ENCODE measurements at places on chromosomes 5 and 9.

DNA sequence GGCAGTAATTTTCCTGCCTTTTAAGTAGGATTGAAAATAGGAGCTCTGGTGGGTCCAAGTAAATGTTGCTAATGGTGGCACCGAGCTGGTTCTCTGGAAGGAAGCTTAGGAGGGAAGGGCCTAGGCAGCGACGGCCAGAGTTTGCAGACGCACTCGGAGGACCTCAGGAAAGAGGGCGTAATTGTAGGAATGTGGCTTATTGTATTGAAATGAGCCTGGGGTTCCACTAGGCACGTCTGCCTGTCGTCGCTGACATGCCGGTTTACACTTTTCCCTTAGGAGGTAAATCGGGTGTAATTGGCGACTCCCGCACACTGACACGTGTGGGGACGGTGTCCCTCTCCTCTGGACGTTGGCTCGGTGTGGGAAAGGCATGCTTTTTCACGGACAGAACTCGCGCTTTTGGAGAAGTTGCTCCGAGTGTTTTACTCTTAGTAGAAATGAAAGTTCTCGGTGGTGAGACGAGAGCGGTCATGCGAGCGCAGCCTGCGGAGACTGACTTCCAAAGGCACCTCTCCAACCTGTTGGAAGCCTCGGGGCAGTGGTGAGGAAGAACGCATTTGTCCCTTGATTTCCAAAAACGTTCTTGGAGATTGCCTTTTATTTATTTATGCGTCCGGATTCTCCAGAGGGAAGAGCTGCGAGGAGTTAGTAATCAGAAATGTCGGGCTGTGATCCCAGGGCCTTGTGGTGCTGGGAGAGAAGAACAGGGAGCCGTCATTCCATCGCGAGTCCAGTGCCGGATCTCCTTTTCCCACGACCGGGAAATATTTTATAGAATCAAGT, 1.3 kb downstream of the NR4A3 start:
- DNase-seq = peak; percentile 44

DNA sequence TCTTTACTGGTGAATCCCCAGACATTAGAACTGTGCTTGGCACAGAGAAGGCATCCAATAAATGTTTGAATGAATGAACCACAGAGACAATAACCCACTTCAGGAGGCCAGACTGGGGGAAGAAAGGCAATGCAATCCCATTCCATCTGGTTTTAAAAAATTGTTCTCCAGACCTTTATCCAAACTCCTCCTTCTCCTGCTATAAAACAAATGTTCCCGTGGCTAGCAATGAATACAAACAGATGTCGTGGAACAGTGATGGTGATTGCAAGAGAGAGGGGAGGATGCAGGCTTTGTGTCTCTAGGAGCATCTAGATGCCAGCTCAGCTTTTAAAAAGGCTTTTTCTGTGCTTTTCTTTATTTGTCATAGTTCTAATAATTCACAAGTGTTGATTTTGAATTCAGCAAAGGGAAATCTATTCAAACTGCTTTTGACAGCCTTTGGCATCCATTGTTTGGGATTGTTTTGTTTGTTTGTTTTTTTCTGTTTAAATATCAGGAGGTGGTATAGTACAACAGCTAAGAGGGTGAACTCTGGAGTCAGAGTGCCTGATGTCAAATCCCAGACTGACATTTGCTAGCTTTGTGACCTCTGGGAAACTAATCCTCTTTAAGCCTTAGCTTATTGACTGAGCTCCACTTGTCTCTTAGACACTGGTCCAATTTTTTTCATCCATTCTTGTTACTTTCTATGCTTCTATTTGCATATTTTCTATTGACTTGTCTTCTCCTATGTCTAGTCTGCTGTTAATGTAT, 59.1 kb downstream of the TNFSF15 start:
- peak; percentile 91 for DNase-seq

GRCh38 chr5:116504593-116505166, 69.9 kb downstream of the SEMA6A start:
- DNase-seq = no peak

GRCh38 chr9:84397151-84397728, 56.7 kb upstream of the SLC28A3 start:
- peak; percentile 61 for DNase-seq

DNA sequence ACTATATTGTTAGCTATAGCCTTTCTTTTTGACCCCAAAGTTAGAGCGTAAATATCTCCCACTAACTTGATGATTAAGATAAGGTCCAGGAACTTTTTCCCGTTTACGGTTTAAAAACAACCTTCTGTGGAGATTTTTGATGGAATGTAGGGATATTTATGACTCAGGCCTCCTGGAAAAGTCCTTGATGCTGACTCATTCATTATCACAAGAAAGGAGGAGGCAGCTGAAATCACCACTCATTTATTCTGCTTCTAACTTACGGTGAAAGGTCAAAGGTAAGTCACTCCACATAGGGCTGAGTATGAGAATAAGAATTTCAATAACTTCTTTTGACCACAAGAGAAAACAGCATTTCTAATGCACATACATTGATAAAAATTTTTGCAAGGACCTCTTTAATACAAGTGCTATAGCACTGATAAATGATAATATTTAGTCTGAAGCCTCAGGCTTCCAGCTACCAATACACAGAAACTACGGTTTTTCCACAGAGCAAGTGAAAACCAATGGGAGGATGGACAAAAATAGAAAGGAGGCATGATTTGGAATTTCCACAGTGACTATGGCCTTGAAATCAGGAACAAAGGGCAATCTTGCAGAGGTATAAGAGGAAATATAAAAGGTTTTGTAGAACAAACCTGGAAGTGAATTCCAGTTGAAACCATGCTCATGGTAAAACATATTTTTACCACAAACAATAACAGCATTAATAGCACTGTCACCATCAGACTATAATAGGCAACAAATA, 146.5 kb downstream of the PPP2R2B start:
- DNase-seq = peak; percentile 72

GRCh38 chr5:53575831-53576230, 15.4 kb downstream of the NDUFS4 start:
- peak; percentile 34 for DNase-seq

- DNase-seq = no peak
Observed at GRCh38 chr5:83441747-83442146, 29.8 kb upstream of the VCAN start.

DNA sequence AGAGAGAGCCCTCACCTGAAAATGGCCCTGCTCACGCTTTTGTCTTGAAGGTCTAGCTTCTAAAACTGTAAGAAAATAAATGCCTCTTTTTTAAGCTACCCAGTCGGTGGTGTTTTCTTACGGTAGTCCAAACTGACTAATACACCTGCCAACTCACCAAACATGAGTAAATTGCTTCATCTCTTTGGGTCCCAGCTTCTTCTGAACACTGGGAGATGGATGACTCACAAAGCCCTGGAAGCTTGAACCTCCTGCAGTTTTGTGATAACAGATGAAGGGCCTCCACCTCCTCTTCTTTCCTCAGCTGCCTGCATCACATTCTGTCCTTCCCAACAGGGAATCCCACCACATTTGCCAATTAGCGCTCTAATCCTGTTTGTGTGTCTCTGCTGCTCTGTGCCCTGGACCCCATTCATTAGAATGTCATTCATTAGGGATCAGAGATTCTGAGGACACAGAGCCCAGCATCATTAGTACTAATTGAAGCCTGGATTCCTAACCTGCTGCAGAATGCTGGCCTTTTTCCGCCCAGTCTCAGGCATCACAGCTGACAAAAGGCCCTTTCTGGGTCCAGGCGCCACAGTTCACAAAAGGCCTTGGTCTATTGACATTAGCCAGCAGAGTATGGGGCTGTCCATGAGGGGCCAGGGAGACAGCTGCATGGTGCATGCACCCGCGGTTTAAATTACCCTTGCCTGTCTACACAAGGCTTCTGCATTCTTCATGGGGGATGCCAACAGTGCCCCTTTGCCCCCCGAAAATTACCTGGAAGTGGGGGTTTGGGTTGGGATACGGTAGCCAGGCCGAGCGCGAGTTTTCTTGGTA, 349.3 kb downstream of the SEMA5A start:
- peak; percentile 31 for DNase-seq

GRCh38 chr5:126865299-126865698, 88.4 kb downstream of the LMNB1 start:
- DNase-seq = peak; percentile 65

DNA sequence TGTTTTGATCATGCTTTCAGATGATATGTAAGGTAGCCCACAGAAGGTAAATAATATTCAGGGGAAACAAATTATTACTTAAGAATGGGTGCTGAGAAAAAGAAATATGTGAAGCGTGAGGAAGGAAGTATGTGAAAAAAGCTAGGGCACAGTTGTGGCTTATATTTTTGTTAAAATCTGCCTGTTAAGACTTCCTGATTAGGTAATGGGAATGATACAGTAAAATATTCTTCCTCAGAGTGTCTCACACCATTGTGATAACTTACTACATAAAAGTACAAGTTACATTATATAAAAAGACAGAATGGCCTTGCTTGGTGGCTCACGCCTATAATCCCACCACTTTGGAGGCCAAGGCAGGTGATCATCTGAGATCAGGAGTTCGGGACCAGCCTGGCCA, 18.7 kb upstream of the PARP8 start:
- no peak for DNase-seq

GRCh38 chr5:149406203-149406978, 27.3 kb upstream of the IL17B start:
- peak; percentile 98 for DNase-seq

DNA sequence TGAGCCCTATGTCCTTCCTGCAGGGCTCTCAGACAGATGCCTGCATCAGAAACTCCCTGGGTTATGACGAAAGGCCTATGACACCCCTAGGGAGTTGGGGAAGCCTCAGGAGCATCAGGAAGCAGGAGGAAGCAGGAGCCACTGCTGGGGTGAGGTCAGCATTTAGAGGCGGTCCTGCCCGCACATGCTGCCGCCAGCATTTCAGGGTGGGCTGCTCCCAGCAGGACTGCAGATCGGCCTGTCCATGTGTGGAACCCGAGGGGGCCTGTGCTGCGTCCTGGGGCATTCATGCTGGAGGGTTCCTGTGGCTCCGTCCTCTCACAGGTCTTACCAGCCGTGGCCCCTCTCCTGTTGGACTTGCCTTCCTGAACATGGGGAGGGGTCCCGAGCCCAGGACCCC, 6.9 kb downstream of the NKD2 start:
- no peak for DNase-seq

GRCh38 chr5:67377631-67378030, 181.0 kb upstream of the CD180 start:
- DNase-seq = no peak

- DNase-seq = no peak
Observed at GRCh38 chr5:172456076-172456722, 1.9 kb upstream of the SH3PXD2B start.

GRCh38 chr5:68641211-68641610, 425.7 kb downstream of the PIK3R1 start:
- no peak for DNase-seq

DNA sequence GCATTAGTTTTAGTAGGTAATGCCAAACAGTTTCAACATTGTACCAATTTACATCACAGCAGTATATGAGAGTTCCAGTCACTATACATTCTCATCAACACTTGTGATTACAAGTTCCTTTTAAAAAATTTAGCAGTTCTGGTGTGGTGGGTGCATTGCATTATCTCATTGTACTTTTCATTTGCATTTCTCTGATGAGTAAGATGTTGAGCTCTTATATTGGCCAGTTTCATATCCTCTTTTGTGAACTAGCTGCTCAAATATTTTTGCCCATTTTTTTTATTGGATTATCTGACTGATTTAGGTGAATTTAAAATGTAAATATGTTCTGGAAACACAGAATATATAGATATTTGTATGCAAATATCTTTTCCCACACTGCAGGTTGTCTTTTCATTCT, 160.9 kb upstream of the NR3C1 start:
- DNase-seq = no peak

DNA sequence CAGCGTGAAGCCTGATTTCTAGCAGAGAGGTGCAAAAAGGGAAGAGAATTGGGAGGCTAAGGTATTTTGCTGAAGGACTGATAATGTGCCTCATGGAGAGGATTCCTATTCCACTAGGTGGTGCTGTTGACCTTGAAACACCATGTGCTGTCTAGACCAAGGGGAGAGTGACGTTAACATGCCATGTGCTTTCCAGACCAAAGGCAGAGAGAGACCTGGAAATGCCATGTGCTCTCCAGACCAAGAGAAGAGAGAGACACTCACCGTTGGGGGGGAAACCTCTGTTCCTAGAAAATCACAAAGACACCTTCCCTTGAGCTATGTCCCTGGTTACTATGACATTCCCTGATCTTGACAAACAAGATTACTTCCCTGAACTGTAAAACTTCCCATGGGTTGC, 286.0 kb upstream of the TUSC1 start:
- DNase-seq = peak; percentile 84

GRCh38 chr9:14400658-14400995, 86.7 kb upstream of the NFIB start:
- DNase-seq = peak; percentile 75

GRCh38 chr5:178078197-178079010, 34.9 kb upstream of the N4BP3 start:
- peak; percentile 92 for DNase-seq

- peak; percentile 64 for DNase-seq
Observed at GRCh38 chr9:35564658-35565061, 40.4 kb upstream of the TESK1 start.

- DNase-seq = peak; percentile 77
Observed at GRCh38 chr5:141641634-141642267, 5.0 kb downstream of the RELL2 start.

All from AG10803 (cell line).